Naive thymus-derived CD8-positive, alpha-beta T cell (primary cell): ENCODE measurements at places on chromosomes 5 and 9.

- H3K36me3 ChIP-seq, result peaks cover 7% of the 10 kb centered on the region
- no peak overlapping the region for H3K27ac ChIP-seq
- no peaks in the 10 kb centered on the region for H3K27me3 ChIP-seq
- no peak overlapping the region for H3K4me3 ChIP-seq
- no peak for DNase-seq
Measured at GRCh38 chr5:147303976-147304375, 69.2 kb downstream of the STK32A start.

DNA sequence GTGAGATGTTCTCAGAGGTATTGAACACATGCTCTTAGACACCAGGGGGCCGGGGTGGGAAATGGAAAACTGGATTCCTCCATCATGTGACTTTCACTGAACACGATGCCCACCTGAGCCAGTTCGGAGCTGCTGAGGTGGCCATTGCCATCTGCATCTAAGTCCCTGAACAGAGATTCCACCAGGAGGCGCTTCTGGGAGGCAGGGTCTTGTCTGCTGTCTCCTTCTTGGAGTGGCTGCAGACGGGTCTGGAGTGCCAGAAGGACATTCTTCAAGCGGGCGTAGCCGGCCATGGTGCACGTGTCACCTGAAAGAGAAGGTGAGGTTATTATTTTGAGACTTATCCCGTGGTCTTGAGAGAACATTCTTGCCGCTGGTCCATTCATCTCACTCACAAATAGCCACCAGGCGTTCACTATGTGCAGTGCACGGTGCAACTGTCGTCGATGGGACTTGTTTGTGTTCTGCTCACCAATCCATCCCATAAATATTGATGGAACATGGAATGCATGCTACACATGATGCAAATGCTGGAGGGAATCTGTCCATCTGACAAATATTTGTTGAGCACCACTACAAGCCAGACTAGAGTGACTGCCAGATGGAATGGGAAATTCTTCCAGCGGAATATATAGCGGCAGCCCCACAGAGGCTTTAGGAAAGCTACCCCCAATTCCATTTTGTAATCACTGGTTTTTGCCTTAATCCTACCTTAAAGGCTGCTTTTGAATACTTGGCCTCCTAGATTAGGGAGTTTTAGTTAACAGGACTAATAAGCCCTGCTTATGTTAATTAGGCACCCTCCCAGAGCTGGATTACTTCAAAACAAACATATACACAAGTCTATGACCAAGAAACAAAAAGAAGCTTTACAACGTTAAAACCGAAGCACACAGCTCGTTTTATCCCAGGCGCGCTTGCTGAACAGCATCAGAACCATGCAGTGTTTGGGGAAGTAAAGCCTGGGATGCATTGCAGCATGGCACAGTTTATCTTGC, 264.8 kb downstream of the HSPA4 start:
- H3K36me3 ChIP-seq, result no peaks in the 10 kb centered on the region
- no peaks in the 10 kb centered on the region for H3K27me3 ChIP-seq
- H3K4me1 ChIP-seq, result no peaks in the 10 kb centered on the region
- H3K4me3 ChIP-seq, result no peak overlapping the region
- no peak overlapping the region for H3K27ac ChIP-seq
- DNase-seq, result no peak

DNA sequence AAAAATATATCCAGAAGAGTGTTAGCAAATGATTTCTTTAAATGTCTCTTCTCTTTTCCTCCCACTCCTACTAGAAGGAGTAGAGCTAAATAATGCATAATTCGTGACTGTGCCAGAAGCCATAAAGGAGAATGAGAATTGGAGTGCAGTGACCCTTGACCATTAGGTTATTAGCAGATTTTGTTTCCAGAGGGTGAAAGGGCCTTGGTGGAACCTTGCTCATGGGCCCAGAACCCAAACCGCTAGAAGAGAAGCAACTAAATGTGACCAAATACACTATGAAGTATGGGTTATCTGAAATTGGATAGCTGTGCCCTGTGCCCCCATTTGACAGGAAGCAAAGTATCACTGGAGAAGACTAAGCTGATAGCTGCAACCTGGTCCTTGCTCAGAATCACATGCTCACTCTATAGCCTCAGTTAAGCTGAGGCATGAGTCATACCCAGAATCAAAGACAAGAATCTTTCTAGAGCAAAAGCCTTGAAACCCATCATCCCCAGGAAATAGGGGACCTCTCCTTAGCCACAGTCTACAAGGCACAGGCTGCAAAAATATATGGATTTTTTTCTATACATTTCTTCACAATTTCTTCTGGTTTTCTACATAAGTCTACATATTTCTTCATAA, 36.3 kb downstream of the CAPSL start:
- H3K27ac ChIP-seq, result no peak overlapping the region
- no peak for DNase-seq
- H3K36me3 ChIP-seq, result no peaks in the 10 kb centered on the region
- H3K4me3 ChIP-seq, result no peak overlapping the region
- peaks cover 57% of the 10 kb centered on the region for H3K4me1 ChIP-seq

DNA sequence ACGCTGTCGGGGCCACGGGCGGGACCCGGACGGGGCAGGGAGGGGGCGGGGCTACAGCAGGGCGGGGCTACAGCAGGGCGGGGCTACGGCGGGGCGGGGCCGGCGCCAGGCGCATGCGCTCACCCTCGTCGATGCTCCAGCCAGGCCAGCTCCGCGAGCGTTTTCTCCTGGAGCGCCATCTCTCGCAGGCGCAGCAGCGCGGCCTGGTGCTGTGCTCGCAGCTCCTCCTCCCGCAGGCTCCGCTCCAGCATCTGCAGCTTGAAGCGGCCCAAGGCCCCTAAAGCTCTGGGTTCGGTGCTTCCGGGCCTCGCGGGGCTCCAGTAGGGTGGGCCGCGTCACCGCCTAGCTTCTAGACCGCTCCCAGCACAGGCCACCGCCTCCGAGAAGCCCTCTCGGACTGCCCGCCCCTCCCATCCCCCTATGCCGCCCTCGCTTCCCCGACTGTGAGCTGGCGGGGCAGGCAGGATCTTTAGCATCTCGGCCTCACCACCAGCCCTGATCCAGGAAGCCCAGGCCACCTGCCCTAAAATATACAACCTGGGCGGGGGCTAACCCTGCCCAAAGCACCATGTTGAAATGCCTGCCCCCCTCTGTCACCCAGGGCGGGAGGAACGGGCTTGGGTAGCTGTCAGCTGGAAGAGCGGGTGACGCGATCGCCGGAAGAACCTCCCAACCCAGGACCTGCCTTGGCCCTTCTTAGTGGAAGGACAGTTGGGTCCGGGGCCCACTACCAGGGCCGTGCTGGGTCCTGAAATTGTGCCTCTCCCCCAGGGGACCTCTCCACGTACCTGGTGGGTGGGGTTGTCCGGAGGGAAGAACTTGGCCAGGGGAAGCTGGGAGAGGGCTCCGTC, 21.9 kb upstream of the QSOX2 start:
- peak overlapping the region; percentile 78 for H3K4me3 ChIP-seq
- H3K36me3 ChIP-seq, result no peaks in the 10 kb centered on the region
- H3K27ac ChIP-seq, result peak overlapping the region; percentile 44

DNA sequence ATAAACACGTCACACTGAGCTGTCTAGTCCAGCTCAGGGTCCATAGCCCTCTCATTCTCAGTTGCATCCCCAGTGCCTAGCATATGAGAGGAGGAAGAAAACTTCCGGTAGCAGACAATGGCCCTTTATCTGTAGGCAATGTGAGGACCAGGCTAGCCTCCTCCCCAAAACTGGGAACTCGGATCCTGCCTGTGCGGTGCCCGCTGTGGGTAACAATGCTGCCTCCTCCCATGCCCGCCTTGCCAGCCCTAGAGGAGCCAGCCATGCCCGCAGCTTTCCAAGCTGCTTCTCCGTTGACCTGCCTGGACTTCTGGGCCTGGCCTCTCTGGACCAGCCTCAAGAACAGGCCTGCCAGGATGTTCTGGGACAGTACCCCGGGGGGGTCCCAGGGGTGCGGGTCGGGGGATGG, 74.6 kb upstream of the ORM1 start:
- no peak for DNase-seq
- H3K4me1 ChIP-seq, result no peaks in the 10 kb centered on the region
- no peaks in the 10 kb centered on the region for H3K27me3 ChIP-seq
- H3K36me3 ChIP-seq, result no peaks in the 10 kb centered on the region
- H3K27ac ChIP-seq, result no peak overlapping the region

GRCh38 chr5:127928053-127928452, 155.5 kb upstream of the SLC12A2 start:
- H3K27me3 ChIP-seq, result no peaks in the 10 kb centered on the region
- no peak overlapping the region for H3K27ac ChIP-seq
- H3K4me1 ChIP-seq, result no peaks in the 10 kb centered on the region
- H3K4me3 ChIP-seq, result no peak overlapping the region
- no peaks in the 10 kb centered on the region for H3K36me3 ChIP-seq

GRCh38 chr9:112112519-112112918, 62.6 kb downstream of the SUSD1 start:
- peaks cover 2% of the 10 kb centered on the region for H3K36me3 ChIP-seq
- H3K4me3 ChIP-seq, result no peak overlapping the region

GRCh38 chr5:96742538-96742937, 65.2 kb downstream of the ERAP1 start:
- no peaks in the 10 kb centered on the region for H3K27me3 ChIP-seq
- no peaks in the 10 kb centered on the region for H3K4me1 ChIP-seq
- peaks cover 91% of the 10 kb centered on the region for H3K36me3 ChIP-seq
- H3K4me3 ChIP-seq, result no peak overlapping the region
- DNase-seq, result no peak

GRCh38 chr5:151002250-151002649, 18.1 kb upstream of the GPX3 start:
- no peaks in the 10 kb centered on the region for H3K36me3 ChIP-seq
- H3K4me1 ChIP-seq, result no peaks in the 10 kb centered on the region
- no peak for DNase-seq
- H3K27ac ChIP-seq, result no peak overlapping the region
- no peak overlapping the region for H3K4me3 ChIP-seq

- H3K4me1 ChIP-seq, result peaks cover 23% of the 10 kb centered on the region
- no peak overlapping the region for H3K4me3 ChIP-seq
- no peak for DNase-seq
Measured at GRCh38 chr5:151264113-151264512, 11.1 kb downstream of the GM2A start.

- no peaks in the 10 kb centered on the region for H3K27me3 ChIP-seq
- H3K27ac ChIP-seq, result no peak overlapping the region
- H3K4me3 ChIP-seq, result no peak overlapping the region
- H3K36me3 ChIP-seq, result peaks cover 33% of the 10 kb centered on the region
Measured at GRCh38 chr5:79663212-79663611, 26.4 kb upstream of the CMYA5 start.

DNA sequence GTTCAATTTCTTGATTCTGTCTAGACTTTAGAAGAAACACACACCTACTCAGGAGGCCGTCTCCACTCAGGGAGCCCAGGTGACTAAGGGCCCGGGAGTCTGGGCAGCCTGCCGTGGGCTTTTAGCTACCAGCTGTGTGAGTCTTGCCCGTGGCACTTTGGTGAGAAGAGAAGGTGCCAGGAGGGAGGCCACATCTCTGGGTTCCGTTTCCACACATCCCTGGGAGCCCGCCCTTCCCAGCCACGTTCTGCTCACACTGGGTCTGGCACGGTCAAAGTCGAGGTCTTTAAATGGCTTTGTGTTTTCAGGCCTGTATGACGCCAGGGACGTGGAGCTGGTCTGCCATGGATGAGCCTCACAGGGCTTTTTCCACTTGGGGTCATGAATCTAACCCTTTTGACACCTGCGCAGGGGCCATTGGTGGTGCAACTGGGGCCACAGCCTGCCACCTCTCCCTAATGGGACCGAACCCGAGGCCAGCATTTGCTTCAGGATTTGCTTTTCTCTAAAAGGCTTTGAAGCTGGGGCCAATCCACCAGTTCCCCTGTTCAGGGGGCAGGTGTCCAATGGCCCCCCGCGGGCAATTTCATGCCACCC, 17.2 kb upstream of the FCN2 start:
- no peaks in the 10 kb centered on the region for H3K27me3 ChIP-seq
- no peaks in the 10 kb centered on the region for H3K36me3 ChIP-seq
- no peak overlapping the region for H3K27ac ChIP-seq
- H3K4me3 ChIP-seq, result no peak overlapping the region
- no peaks in the 10 kb centered on the region for H3K4me1 ChIP-seq

- H3K27ac ChIP-seq, result no peak overlapping the region
- no peaks in the 10 kb centered on the region for H3K36me3 ChIP-seq
- no peaks in the 10 kb centered on the region for H3K4me1 ChIP-seq
- no peak overlapping the region for H3K4me3 ChIP-seq
Measured at GRCh38 chr5:103298607-103299188, 40.1 kb downstream of the MACIR start.

- DNase-seq, result no peak
- no peaks in the 10 kb centered on the region for H3K4me1 ChIP-seq
- no peak overlapping the region for H3K4me3 ChIP-seq
- H3K27ac ChIP-seq, result no peak overlapping the region
- H3K27me3 ChIP-seq, result peaks cover 38% of the 10 kb centered on the region
Measured at GRCh38 chr5:156446526-156446925, 119.6 kb downstream of the SGCD start.

DNA sequence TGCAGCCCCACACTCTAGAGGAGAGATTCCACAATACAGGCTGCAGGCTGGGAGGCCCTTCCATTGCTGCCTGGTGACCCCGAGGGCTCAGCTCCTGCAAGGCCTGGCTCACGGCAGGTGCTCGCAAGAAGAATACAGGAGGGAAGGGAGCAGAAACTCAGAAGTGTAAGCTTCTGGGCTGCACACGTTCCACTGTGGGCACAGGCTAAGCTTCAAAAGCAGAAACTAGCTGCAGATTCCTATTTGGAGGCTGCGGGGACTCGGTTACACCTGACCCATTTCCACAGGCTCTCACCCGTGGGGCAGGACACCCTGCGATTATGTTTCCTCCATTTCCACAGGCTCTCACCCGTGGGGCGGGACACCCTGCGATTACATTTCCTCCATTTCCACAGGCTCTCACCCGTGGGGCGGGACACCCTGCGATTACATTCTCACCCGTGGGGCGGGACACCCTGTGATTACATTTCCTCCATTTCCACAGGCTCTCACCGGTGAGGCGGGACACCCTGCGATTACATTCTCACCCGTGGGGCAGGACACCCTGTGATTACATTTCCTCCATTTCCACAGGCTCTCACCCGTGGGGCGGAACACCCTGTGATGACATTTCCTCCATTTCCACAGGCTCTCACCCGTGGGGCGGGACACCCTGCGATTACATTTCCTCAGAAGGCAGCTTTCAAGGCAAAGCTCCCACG, 10.3 kb downstream of the LPCAT1 start:
- no peak for DNase-seq
- no peaks in the 10 kb centered on the region for H3K27me3 ChIP-seq
- H3K27ac ChIP-seq, result no peak overlapping the region
- H3K36me3 ChIP-seq, result peaks cover 6% of the 10 kb centered on the region

DNA sequence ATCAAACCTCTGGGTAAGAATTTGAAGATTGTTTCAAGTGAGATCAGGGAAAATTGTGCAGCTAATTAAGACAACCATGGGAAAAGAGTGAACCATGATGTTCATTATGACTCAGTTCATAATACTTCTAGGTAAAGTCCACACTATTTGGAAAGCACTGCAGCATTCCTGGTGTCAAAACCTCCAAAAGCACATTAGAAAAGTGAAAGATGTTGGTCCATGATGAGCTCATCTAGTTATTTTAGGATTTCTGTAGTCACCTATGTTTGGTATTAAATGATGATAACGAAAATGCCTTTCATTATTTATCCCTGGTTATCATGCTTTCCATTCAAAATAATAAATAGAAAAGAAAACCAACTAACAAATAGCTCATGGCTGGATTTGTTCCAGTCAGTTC, 49.1 kb downstream of the PTCD2 start:
- no peak overlapping the region for H3K4me3 ChIP-seq
- H3K27me3 ChIP-seq, result no peaks in the 10 kb centered on the region
- H3K4me1 ChIP-seq, result no peaks in the 10 kb centered on the region
- no peak for DNase-seq
- H3K27ac ChIP-seq, result no peak overlapping the region

- H3K4me1 ChIP-seq, result no peaks in the 10 kb centered on the region
- no peak overlapping the region for H3K4me3 ChIP-seq
- H3K36me3 ChIP-seq, result no peaks in the 10 kb centered on the region
- DNase-seq, result no peak
- H3K27me3 ChIP-seq, result no peaks in the 10 kb centered on the region
- no peak overlapping the region for H3K27ac ChIP-seq
Measured at GRCh38 chr5:168770036-168770498, 190.9 kb upstream of the PANK3 start.
